ENCODE measurements at places on chromosomes 4 and X.
A peak's percentile ranks its signal among the peaks of the same experiment; 100 is the strongest.

DNA sequence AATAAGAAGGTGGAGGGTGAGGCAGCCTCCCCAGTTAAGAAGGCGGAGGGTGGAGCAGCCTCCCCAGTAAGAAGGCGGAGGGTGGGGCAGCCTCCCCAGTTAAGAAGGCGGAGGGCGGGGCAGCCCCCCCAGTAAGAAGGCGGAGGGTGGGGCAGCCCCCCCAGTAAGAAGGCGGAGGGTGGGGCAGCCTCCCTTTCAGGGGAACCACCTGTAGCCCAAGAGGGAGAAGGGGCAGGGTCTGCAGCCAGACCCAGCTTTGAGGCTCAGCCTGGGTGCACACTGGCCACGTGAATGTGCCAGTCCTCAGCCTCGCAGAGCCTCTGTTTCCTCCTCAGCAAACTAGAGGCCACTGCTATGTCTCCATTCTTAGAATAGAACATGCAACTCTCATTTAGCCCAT, 52.6 kb downstream of the HMX1 start:
- H3K27me3 ChIP-seq: no peaks in the 10 kb centered on the region
- H3K4me3 ChIP-seq: no peak overlapping the region
- DNase-seq: no peak
- no peak overlapping the region for H3K27ac ChIP-seq
- no peaks in the 10 kb centered on the region for H3K4me1 ChIP-seq
- H3K36me3 ChIP-seq: no peaks in the 10 kb centered on the region

DNA sequence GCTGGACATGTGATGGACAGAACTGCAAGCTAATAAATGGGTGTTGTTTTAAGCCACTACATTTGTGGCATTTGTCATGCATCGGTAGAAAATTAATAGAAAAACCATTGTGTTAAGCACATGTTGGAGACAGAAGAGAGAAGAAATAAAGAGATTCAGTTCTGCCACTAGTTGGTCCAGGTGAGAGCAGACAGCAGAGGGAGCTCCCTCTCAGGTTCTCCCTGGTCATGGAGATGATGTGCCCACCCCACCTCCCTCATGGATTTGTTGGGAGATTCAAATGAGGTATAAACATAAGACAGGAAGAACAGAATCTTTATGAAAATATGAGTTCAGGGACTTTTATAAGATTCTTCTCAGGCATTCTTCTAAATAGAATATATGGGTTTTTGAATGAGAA, 36.8 kb upstream of the OCIAD2 start:
- no peak overlapping the region for H3K4me3 ChIP-seq
- no peaks in the 10 kb centered on the region for H3K36me3 ChIP-seq
- H3K4me1 ChIP-seq: no peaks in the 10 kb centered on the region

- no peak overlapping the region for H3K27ac ChIP-seq
- no peaks in the 10 kb centered on the region for H3K36me3 ChIP-seq
- H3K4me3 ChIP-seq: no peak overlapping the region
- DNase-seq: no peak
- no peaks in the 10 kb centered on the region for H3K4me1 ChIP-seq
- no peaks in the 10 kb centered on the region for H3K27me3 ChIP-seq
Measured at GRCh38 chr4:142467088-142467487, 379.0 kb downstream of the INPP4B start.

- H3K4me3 ChIP-seq: no peak overlapping the region
- H3K4me1 ChIP-seq: no peaks in the 10 kb centered on the region
- no peak overlapping the region for H3K27ac ChIP-seq
- H3K27me3 ChIP-seq: peaks cover 52% of the 10 kb centered on the region
- no peaks in the 10 kb centered on the region for H3K36me3 ChIP-seq
Measured at GRCh38 chrX:153551135-153551534, 33.7 kb downstream of the ATP2B3 start.

GRCh38 chr4:168167714-168168284, 75.5 kb downstream of the ANXA10 start:
- no peaks in the 10 kb centered on the region for H3K36me3 ChIP-seq
- no peak for DNase-seq
- H3K27ac ChIP-seq: no peak overlapping the region
- H3K4me1 ChIP-seq: no peaks in the 10 kb centered on the region

DNA sequence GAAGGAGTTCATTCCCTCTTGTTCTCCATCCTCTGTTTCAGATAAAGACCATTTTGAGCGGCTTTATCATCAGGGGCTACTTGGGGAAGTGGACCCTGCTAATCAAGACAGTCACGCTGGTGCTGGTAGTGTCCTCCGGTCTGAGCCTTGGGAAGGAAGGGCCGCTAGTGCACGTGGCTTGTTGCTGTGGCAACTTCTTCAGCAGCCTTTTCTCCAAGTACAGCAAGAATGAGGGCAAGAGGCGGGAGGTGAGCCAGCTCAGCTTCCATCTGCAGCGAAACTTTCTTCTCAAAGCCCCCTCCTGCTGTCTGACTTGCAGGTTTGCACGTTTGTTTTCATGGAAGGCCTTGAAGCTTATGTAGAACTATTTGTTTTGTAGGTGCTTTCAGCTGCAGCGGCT, 49.5 kb downstream of the CLCN4 start:
- H3K4me1 ChIP-seq: no peaks in the 10 kb centered on the region
- H3K4me3 ChIP-seq: no peak overlapping the region
- DNase-seq: no peak
- H3K27me3 ChIP-seq: no peaks in the 10 kb centered on the region
- H3K27ac ChIP-seq: no peak overlapping the region

DNA sequence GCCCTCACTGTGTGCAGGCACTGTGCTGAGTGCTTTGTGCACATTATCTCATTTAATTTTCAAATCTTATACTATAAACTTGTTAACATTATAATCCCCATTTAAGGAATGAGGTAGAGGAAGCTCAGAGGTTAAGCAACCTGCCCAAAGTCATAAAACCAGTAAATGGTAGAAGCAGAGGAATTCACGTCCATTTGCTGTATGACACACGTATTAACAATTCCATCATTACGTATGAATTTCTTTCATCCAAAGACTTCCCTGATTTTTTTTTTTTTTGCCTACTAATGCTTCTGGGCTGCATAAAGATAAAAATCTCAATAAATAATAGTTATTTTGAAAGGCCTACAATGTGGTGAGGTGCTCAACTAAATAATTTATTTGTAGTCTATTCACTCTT, 64.5 kb upstream of the H2AZ1 start:
- H3K36me3 ChIP-seq: no peaks in the 10 kb centered on the region
- no peaks in the 10 kb centered on the region for H3K4me1 ChIP-seq
- no peaks in the 10 kb centered on the region for H3K27me3 ChIP-seq
- no peak overlapping the region for H3K27ac ChIP-seq

- peaks cover 58% of the 10 kb centered on the region for H3K27me3 ChIP-seq
- H3K4me3 ChIP-seq: peak within 1 kb of the TSS; percentile 59
- DNase-seq: peak; percentile 76
Measured at GRCh38 chr4:93828332-93828994, at the start of gene ATOH1. TSS of gene ATOH1 (plus strand) at chr4:93828753. CDS start at chr4:93828927, 174 bp downstream.

DNA sequence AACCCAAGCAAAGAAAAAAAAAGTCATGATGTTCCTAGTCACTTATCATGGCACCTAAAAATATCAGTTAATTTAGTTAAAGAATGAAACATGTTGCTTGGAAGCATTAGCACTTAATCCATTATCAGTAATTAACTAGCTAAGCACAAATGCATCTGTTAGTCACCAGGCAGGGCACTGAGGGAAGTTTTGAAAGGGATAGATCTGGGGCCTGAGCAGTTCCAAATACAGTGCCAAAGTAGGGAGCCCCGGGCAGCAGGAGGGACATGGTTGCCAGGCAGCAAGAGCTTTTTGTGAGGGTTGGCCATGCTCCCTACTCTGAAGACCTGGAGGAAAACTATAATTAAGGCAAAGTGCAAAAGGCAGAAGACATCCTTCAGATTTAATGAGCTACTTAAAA, 62.0 kb downstream of the PHKA1 start:
- no peak overlapping the region for H3K27ac ChIP-seq
- H3K4me1 ChIP-seq: no peaks in the 10 kb centered on the region
- H3K27me3 ChIP-seq: no peaks in the 10 kb centered on the region
- no peaks in the 10 kb centered on the region for H3K36me3 ChIP-seq

DNA sequence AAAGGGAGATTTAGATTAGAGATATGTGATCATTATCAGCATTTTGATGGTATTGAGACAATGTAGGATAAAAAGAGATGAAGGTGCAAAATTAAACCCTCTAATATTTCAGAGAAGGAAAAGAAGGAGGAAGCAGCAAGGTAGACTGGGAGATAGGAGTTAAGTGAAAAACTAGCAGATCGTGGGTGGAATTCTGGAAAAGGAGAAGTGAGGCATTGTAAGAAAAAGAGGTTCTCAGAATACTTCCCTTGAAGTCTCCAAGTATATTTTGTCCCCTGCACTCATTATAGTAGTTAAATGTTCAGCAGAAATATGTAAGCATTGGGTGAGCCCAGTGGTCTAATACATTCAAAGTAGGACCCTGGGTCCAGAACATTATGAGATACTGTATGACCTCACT, 30.3 kb downstream of the COPS4 start:
- no peaks in the 10 kb centered on the region for H3K4me1 ChIP-seq
- no peak overlapping the region for H3K4me3 ChIP-seq
- peaks cover 41% of the 10 kb centered on the region for H3K36me3 ChIP-seq

GRCh38 chr4:7620814-7621176, 186.1 kb upstream of the PSAPL1 start:
- H3K27me3 ChIP-seq: no peaks in the 10 kb centered on the region
- no peak overlapping the region for H3K27ac ChIP-seq
- no peak overlapping the region for H3K4me3 ChIP-seq
- no peaks in the 10 kb centered on the region for H3K36me3 ChIP-seq
- DNase-seq: no peak

- H3K36me3 ChIP-seq: peaks cover 15% of the 10 kb centered on the region
- no peaks in the 10 kb centered on the region for H3K27me3 ChIP-seq
- peak overlapping the region; percentile 82 for H3K27ac ChIP-seq
- peaks cover 19% of the 10 kb centered on the region for H3K4me1 ChIP-seq
- H3K4me3 ChIP-seq: peak overlapping the region; percentile 88
Measured at GRCh38 chr4:109434007-109434971, 674 bp downstream of the SEC24B start.

GRCh38 chr4:13413729-13414437, 70.3 kb downstream of the RAB28 start:
- no peaks in the 10 kb centered on the region for H3K27me3 ChIP-seq
- no peak for DNase-seq
- H3K4me3 ChIP-seq: no peak overlapping the region
- H3K36me3 ChIP-seq: no peaks in the 10 kb centered on the region
- H3K4me1 ChIP-seq: no peaks in the 10 kb centered on the region

GRCh38 chr4:81522711-81523110, 51.0 kb upstream of the RASGEF1B start:
- no peaks in the 10 kb centered on the region for H3K36me3 ChIP-seq
- no peak for DNase-seq
- no peak overlapping the region for H3K4me3 ChIP-seq

GRCh38 chr4:55598641-55599040, 6.6 kb upstream of the PDCL2 start:
- H3K27me3 ChIP-seq: no peaks in the 10 kb centered on the region
- H3K4me1 ChIP-seq: no peaks in the 10 kb centered on the region
- DNase-seq: no peak
- no peaks in the 10 kb centered on the region for H3K36me3 ChIP-seq

GRCh38 chrX:15926622-15927021, 72.0 kb upstream of the AP1S2 start:
- no peaks in the 10 kb centered on the region for H3K27me3 ChIP-seq
- DNase-seq: no peak

- H3K27me3 ChIP-seq: no peaks in the 10 kb centered on the region
- H3K36me3 ChIP-seq: no peaks in the 10 kb centered on the region
- H3K4me3 ChIP-seq: peak overlapping the region; percentile 44
- DNase-seq: peak; percentile 59
- H3K4me1 ChIP-seq: no peaks in the 10 kb centered on the region
Measured at GRCh38 chrX:135295238-135295943, 13.9 kb upstream of the ETDC start.
